ENCODE measurements at places on chromosomes 3 and 15. TPM values are rescaled to one million over a fixed set of nuclear protein-coding genes. Genes with fewer than 3 reads are reported as not detected.
A peak's percentile ranks its signal among the peaks of the same experiment; 100 is the strongest.

GRCh38 chr3:13544293-13544831, 4.6 kb upstream of the FBLN2 start:
- H3K36me3 ChIP-seq: no peaks in the 10 kb centered on the region
- peak overlapping the region; percentile 60 for H3K27ac ChIP-seq
- peak; percentile 71 for DNase-seq
- no peak overlapping the region for H3K4me3 ChIP-seq
- peaks cover 5% of the 10 kb centered on the region for H3K27me3 ChIP-seq
- peaks cover 9% of the 10 kb centered on the region for H3K4me1 ChIP-seq

DNA sequence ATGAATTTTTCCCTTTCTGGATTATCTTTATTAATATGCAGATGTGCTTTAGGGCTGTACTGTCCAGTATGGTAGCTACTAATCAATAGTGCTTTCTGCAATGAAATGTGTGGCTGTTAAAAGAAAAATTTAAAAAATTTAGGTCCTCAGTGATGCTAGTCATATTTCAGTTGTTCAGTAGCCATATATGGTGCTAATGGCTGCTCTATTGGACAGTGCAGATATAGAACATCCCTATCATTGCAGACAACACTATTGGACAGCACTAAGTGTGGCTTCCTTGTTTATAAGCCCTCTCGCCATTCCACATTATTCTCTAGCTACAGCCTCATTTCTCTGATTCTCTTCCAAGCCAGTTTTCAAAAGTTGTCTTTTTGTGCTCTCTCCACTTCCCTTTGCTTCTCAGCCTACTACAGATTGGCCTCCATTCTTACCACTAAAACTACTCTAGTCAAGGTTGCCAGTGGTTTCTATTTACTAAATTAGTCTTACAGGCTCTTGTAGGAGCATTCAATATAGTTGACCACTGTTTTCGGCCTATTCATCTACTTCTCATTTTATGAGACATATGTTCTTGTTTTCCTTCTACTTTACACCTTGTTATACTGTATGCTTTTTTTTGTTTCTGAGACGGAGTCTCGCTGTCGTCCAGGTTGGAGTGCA, 9.5 kb downstream of the MAPK6 start:
- no peak overlapping the region for H3K4me3 ChIP-seq
- H3K27ac ChIP-seq: no peak overlapping the region
- H3K36me3 ChIP-seq: peaks cover 9% of the 10 kb centered on the region

DNA sequence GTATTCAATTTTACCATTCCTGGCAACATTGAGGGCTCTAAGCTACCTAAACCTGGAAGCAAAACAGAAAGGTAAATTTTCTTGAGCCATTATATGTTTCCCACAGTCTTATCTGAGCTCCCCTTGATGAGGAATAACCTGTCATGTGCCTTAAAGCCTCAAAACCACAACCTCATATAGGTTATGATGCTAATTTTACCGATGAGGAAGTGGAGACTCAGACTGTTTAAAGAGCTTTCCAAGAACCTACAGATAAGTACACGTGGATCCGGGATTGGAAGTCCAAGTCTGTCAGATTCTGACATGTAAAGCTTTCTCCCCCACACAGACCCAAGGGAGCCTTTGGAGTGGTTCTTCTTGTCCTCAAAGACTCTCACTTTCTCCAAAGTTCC, 140.5 kb downstream of the SEMA6D start:
- no peak for DNase-seq
- H3K36me3 ChIP-seq: no peaks in the 10 kb centered on the region
- H3K4me3 ChIP-seq: no peak overlapping the region

GRCh38 chr15:52102463-52102862, 10.1 kb downstream of the BCL2L10 start:
- H3K36me3 ChIP-seq: no peaks in the 10 kb centered on the region
- H3K27ac ChIP-seq: no peak overlapping the region
- no peak for DNase-seq
- no peaks in the 10 kb centered on the region for H3K4me1 ChIP-seq
- no peak overlapping the region for H3K4me3 ChIP-seq

DNA sequence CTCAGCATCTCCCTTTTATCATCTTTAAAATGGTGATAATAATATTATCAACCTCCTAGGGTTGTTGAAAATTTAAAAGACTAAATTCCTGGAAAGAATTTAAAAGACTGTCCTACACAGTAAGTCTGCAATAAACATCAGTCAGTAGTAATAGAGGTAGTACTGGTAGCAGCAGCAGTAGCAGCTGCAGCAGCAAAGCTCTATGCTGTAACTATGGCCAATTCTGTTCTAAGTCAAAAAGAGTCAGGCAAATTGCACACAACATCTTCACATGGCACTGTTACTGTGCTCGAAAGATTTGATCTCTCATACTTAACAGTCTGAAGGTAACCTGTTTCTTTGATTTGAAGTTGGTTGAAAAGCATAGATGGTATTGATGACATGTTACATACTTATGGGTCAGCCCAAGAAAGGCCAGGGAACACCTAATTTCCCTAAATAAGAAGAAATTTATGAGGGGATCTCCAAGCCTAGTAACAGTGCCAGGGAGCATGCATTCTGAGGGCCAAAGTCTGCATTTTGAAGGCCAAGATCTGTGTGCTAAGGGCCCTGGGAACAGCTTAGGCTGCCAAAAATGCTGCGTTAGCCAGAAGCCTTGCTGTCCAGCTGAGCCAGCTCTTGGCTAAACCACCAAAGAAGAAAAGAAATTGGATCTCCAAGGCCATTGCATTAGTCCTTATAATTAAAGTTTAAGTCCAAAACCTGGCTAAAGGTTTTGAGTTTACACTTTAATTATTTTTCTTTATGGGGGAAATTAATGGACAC, 68.2 kb downstream of the SIDT1 start:
- H3K27ac ChIP-seq: no peak overlapping the region
- no peaks in the 10 kb centered on the region for H3K36me3 ChIP-seq
- H3K4me1 ChIP-seq: no peaks in the 10 kb centered on the region
- no peak overlapping the region for H3K4me3 ChIP-seq
- peak; percentile 60 for DNase-seq

GRCh38 chr3:36011791-36012190, 368.5 kb upstream of the STAC start:
- H3K36me3 ChIP-seq: no peaks in the 10 kb centered on the region
- H3K4me3 ChIP-seq: no peak overlapping the region
- H3K27ac ChIP-seq: no peak overlapping the region

- no peaks in the 10 kb centered on the region for H3K27me3 ChIP-seq
- H3K36me3 ChIP-seq: no peaks in the 10 kb centered on the region
These were observed 246.8 kb upstream of the CNTN3 start for GRCh38 chr3:74861211-74861610.

- H3K27me3 ChIP-seq: no peaks in the 10 kb centered on the region
- DNase-seq: no peak
- H3K4me3 ChIP-seq: no peak overlapping the region
- H3K4me1 ChIP-seq: peaks cover 12% of the 10 kb centered on the region
- no peaks in the 10 kb centered on the region for H3K36me3 ChIP-seq
These were observed 3.3 kb upstream of the SNX33 start for GRCh38 chr15:75644376-75644775.

Gene PIGZ
- total RNA-seq: 7.2 TPM

Gene GOLGA8J
- not detected for total RNA-seq

Gene IQCF5
- total RNA-seq: not detected

Gene ACKR2
- 2.4 TPM for total RNA-seq

Gene SOX14
- total RNA-seq: not detected

Gene CPNE4
- 34.3 TPM for total RNA-seq

Gene ACOX2
- 26.1 TPM for total RNA-seq
